ENCODE measurements at places on chromosomes 2 and 18.

- peaks cover 3% of the 10 kb centered on the region for H3K36me3 ChIP-seq
- no peak for DNase-seq
- H3K27me3 ChIP-seq = peaks cover 34% of the 10 kb centered on the region
Observed at GRCh38 chr2:153872311-153873051, 759 bp downstream of the GALNT13 start.

DNA sequence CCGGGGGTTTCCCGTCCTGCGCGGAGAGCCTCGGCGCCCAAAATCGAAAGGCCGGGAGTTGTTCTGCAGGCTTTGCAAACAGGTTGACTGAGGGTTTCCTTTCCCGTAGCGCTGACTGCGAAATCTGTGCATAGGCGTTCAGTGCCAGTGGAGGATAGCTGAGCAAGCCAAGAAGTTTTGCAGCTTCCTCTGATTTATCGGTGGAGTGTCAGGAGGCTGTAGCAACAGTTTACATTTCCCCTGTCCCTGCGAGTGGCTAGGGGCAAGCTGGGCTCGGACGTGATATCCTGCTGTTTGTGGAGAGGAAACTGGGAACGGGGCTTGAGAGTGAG is 694 bp downstream of the THSD7B start:
- DNase-seq = no peak
- H3K4me1 ChIP-seq = peaks cover 8% of the 10 kb centered on the region
- H3K27ac ChIP-seq = no peak overlapping the region

DNA sequence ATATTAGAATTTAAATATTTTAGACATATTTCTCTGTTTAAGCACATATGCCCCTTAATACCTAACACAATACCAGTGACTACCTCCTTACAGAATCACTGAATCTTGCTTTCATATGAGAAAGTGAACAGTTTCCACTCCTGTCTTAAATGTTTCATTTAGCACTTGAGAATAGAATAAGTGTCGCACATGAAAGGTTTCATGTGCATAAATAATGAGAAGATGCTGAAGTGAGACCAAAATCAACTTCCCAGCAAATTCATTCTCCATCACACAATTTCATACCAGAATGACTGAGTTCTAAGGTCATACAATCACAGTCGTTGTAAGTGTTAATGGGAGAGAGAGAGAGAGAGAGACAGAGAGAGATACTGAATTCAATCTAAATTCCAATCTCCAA is 51.2 kb downstream of the ATIC start:
- H3K36me3 ChIP-seq = peaks cover 29% of the 10 kb centered on the region
- H3K4me1 ChIP-seq = no peaks in the 10 kb centered on the region
- no peak overlapping the region for H3K27ac ChIP-seq
- H3K4me3 ChIP-seq = no peak overlapping the region

- no peak overlapping the region for H3K4me3 ChIP-seq
- peaks cover 4% of the 10 kb centered on the region for H3K27me3 ChIP-seq
- H3K27ac ChIP-seq = no peak overlapping the region
- no peak for DNase-seq
- no peaks in the 10 kb centered on the region for H3K36me3 ChIP-seq
Observed at GRCh38 chr18:5466256-5466655, 77.5 kb downstream of the EPB41L3 start.

DNA sequence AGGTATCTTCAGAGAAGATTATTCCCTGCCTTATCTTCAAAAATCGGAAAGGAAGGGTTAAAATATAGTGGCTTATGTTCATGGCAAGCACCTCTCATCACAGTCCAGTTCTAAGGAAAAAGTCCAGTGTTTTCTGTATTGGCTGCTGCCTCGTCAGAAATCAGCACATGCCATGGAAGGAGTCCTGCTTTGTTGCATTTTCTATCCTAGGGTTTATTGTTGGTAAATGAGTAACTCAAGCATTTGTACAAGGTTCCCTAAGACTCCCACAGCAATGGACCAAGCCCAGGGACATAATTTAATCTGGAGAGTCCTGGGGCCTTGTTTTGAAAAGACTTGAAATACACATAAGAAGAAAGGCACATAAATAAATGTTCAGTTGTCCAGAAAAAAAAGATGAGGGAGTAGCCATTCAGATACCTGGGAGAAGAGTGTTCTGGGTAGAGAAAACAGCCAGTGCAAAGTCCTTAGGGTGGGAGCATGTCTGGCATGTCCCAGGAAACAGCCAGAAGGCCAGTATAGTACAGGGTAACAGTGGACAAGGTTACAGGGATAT is 26.4 kb downstream of the NBEAL1 start:
- H3K27me3 ChIP-seq = no peaks in the 10 kb centered on the region
- H3K4me1 ChIP-seq = peaks cover 3% of the 10 kb centered on the region
- H3K4me3 ChIP-seq = no peak overlapping the region
- DNase-seq = no peak
- no peak overlapping the region for H3K27ac ChIP-seq

GRCh38 chr2:99867770-99868169 is 274.6 kb downstream of the AFF3 start:
- H3K36me3 ChIP-seq = no peaks in the 10 kb centered on the region
- H3K4me1 ChIP-seq = no peaks in the 10 kb centered on the region
- H3K27me3 ChIP-seq = peaks cover 10% of the 10 kb centered on the region
- no peak overlapping the region for H3K27ac ChIP-seq

GRCh38 chr2:147430408-147430807 is 414.4 kb upstream of the ACVR2A start:
- H3K36me3 ChIP-seq = no peaks in the 10 kb centered on the region
- H3K4me3 ChIP-seq = no peak overlapping the region
- H3K27me3 ChIP-seq = no peaks in the 10 kb centered on the region
- peaks cover 12% of the 10 kb centered on the region for H3K4me1 ChIP-seq

DNA sequence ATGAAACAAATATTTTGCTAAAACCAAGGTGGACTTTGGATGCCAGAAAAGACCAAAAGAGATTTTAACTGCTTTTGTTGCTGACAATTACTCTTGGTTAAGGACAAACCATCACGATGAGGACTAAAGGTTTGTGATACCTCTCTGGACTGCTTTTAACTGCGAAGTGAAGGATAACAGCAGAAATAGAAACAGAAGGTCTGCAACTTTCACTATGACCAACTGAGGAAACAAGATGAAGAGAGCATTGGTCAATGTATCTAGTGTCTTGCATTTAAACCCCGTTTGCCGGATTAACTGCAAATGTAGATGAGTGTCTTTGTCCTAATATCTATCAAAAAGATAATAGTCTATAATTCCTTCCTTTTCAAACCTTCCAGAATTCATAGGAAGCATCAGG is 541.7 kb downstream of the ERBB4 start:
- H3K36me3 ChIP-seq = no peaks in the 10 kb centered on the region
- no peak for DNase-seq
- no peaks in the 10 kb centered on the region for H3K27me3 ChIP-seq
- H3K27ac ChIP-seq = no peak overlapping the region
- no peak overlapping the region for H3K4me3 ChIP-seq
- no peaks in the 10 kb centered on the region for H3K4me1 ChIP-seq

DNA sequence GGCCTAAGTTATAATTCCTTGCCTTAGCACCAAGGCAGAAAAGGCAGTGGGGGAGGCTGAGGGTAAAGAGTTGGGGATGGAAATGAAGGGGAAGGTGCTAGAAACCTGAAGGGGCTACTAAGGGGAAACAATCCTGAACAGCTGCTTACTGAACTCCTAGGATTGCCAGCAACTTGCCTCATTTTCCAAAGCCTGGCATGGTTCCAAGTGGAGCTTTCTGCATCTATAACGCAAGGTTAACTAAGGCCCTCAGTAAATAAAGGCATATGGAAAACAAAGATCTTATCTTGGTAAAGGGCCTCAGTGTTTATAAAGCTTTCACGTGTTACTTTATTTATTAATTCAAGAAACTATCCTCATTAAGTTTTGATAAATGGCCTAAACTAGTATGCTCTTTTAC is 10.9 kb downstream of the MEP1B start:
- H3K4me1 ChIP-seq = no peaks in the 10 kb centered on the region
- H3K4me3 ChIP-seq = no peak overlapping the region
- H3K36me3 ChIP-seq = no peaks in the 10 kb centered on the region
- H3K27me3 ChIP-seq = no peaks in the 10 kb centered on the region

DNA sequence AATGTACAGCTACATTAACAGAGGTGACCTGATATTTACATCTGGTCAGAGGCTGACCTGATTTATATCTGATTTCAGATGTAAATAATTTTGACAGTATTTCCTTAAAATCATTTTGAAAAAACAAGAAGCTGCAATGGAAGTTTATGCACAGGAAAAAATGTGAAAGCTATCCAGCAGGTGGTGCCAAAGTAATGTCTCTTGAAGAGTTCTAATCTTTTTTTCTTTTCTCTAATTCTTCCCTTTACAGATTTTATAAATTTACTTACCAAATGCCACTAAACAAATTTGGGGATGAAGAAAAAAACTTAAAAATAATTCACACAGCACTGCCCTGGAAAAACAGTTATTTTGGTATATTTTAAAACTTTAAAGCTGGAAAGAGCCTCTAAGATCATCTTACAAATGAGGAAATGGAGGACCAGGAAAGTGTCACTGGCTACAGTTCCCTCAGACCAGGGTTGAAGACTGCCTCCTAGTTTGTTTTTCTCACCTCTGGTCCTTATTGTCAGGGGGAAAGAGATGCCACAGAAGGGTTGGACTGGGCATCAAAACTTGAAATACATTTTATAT is 16.4 kb upstream of the FBLN7 start:
- H3K27me3 ChIP-seq = peaks cover 2% of the 10 kb centered on the region
- H3K36me3 ChIP-seq = peaks cover 27% of the 10 kb centered on the region
- H3K27ac ChIP-seq = no peak overlapping the region
- DNase-seq = no peak
- H3K4me1 ChIP-seq = no peaks in the 10 kb centered on the region

GRCh38 chr2:101410746-101411145 is 23.4 kb upstream of the CREG2 start:
- H3K4me1 ChIP-seq = no peaks in the 10 kb centered on the region
- DNase-seq = no peak
- no peak overlapping the region for H3K27ac ChIP-seq
- H3K36me3 ChIP-seq = no peaks in the 10 kb centered on the region

DNA sequence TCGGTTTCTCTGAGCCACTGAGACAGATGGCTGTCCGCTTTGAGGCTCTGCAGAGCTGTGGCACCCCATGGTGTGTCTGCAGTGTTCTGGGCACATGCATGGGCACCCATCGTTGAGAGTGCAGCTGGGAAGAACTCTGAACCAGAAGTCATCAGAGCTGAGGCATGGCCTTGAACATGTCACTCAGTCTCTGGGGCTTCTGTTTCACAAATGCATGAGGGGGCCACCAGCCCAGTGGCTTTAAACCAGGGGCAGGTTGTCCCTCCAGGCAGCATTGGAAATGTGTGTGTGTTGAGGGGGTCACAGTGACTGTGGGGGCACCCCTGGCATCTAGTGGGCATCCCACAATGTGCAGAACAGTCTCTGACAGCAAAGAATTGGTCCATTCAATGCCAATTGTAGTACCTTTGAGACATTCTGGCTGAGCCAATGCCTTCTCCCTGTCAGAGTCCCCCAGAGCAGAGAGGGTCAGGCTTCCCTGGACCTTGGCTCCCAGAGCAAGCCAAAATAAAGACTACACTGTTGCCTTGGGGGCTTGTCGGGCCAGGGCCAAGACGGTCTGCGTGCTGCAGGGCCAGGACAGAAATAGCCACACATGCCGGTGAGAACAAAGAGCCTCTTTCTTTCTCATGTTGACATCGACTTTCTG is 9.3 kb upstream of the PSMD1 start:
- peaks cover 17% of the 10 kb centered on the region for H3K27me3 ChIP-seq
- no peak overlapping the region for H3K27ac ChIP-seq
- H3K36me3 ChIP-seq = no peaks in the 10 kb centered on the region
- no peak overlapping the region for H3K4me3 ChIP-seq

- H3K36me3 ChIP-seq = peaks cover 23% of the 10 kb centered on the region
- DNase-seq = no peak
- no peak overlapping the region for H3K27ac ChIP-seq
- H3K4me3 ChIP-seq = no peak overlapping the region
- peaks cover 1% of the 10 kb centered on the region for H3K27me3 ChIP-seq
Observed at GRCh38 chr18:9348079-9348671, 13.6 kb downstream of the TWSG1 start.

DNA sequence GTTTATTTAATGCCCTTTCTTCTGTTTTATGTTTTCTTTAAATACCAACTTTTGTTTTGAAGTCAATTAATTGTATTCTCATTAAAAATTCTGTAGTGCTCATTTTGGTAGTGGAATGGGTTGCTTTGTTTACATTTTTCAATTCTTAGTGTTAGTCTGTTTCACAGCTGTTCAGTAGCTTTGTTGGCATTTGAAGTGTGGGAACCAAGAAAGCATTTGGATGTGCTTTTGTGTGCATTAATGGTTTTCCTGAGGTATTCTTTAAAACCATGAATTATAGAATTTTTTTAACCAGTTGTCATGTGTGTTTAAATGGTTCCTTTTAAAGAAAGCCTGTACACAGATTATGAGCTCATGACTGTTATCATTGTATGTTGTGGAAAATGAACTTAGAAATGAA is 19.7 kb downstream of the MIB1 start:
- no peak for DNase-seq
- peaks cover 5% of the 10 kb centered on the region for H3K4me1 ChIP-seq
- no peak overlapping the region for H3K27ac ChIP-seq
- H3K4me3 ChIP-seq = no peak overlapping the region
- H3K36me3 ChIP-seq = peaks cover 2% of the 10 kb centered on the region

DNA sequence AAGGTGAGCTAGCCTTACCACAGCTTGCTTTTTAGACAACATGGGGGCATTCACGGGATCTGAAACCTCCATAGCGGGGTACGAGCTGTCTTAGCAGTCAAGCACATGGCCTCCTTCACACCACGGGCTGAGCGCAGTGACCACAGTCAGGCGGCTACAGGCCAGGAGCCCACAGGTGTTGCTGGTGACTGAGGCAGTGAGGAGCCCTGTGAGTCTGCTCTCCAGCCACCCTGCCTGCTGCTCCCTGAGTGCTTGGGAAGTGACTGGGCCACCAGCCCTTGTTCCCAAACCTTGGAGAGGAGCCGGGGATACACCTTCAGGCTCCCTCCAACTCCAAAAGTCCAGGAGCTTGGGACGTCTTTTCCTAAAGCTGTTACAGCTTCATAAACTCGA is 418.1 kb upstream of the MYT1L start:
- no peaks in the 10 kb centered on the region for H3K4me1 ChIP-seq
- H3K4me3 ChIP-seq = no peak overlapping the region
- no peak for DNase-seq
- no peak overlapping the region for H3K27ac ChIP-seq

DNA sequence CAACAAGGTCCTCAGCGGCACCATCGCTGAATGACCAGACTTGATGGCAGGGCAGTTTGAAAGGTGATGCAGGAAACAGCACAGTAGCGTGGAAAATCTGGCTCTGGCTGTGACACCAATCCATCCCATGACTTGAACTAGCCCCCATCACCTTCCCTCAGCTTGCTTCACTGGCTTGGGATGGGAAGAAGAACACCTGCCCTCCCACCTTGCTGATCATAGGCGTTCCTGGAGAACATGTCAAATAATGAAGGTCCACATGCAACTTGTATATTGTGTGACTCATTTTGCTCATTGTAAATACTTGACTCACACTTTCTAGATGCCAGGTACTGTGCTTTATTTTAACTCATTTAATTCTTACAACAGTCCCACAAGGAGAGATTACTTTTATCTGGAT is 292.4 kb upstream of the SPRED2 start:
- no peak for DNase-seq
- no peak overlapping the region for H3K27ac ChIP-seq
- H3K4me3 ChIP-seq = no peak overlapping the region
- H3K36me3 ChIP-seq = no peaks in the 10 kb centered on the region
- no peaks in the 10 kb centered on the region for H3K27me3 ChIP-seq

Data from activated naive CD8-positive, alpha-beta T cell treated with anti-CD3 and anti-CD28 coated beads, Interleukin-2, amount 10 ng/mL, durations not matched to agents 7 days and 5 days (primary cell).